ENCODE measurements at places on chromosomes 11 and 22.
A peak's percentile ranks its signal among the peaks of the same experiment; 100 is the strongest.

- no peaks in the 10 kb centered on the region for H3K36me3 ChIP-seq
- no peak overlapping the region for H3K27ac ChIP-seq
- no peaks in the 10 kb centered on the region for H3K27me3 ChIP-seq
- H3K4me3 ChIP-seq = no peak overlapping the region
- no peak for DNase-seq
These were observed 88.2 kb upstream of the BLID start for GRCh38 chr11:122204206-122204605.

GRCh38 chr11:94910270-94910669 lies 63.1 kb downstream of the CWC15 start:
- DNase-seq = no peak
- H3K27ac ChIP-seq = no peak overlapping the region
- no peaks in the 10 kb centered on the region for H3K27me3 ChIP-seq
- H3K4me3 ChIP-seq = no peak overlapping the region
- no peaks in the 10 kb centered on the region for H3K4me1 ChIP-seq
- no peaks in the 10 kb centered on the region for H3K36me3 ChIP-seq

GRCh38 chr22:27601195-27601594 lies 200.4 kb downstream of the MN1 start:
- no peaks in the 10 kb centered on the region for H3K27me3 ChIP-seq
- no peak overlapping the region for H3K27ac ChIP-seq
- H3K4me3 ChIP-seq = no peak overlapping the region
- no peak for DNase-seq
- H3K4me1 ChIP-seq = no peaks in the 10 kb centered on the region

- no peaks in the 10 kb centered on the region for H3K36me3 ChIP-seq
- H3K27me3 ChIP-seq = no peaks in the 10 kb centered on the region
- H3K4me1 ChIP-seq = no peaks in the 10 kb centered on the region
- DNase-seq = no peak
- H3K4me3 ChIP-seq = no peak overlapping the region
- H3K27ac ChIP-seq = no peak overlapping the region
These were observed 27.4 kb upstream of the GRIA4 start for GRCh38 chr11:105582497-105582896.

DNA sequence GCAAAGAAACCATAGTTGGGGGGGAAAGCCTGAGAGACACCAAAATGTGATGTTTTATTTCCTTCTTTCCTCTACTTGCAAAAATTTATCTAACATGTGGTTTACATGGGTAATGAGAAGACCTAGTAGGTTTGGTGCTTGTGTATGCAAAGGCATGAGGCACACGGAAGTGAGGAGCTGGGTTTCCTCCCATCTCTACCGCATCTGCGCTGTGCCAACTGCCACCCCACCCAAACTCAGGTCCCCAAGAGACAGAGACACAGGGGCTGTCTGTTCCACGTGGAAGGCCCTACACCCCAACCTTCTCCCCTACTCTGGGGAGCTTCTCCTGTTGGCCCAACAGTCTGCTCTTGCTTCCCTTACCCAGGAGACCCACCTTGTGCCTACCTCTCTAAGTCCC lies 4.8 kb downstream of the RTL6 start:
- H3K4me3 ChIP-seq = peak overlapping the region; percentile 8
- H3K27me3 ChIP-seq = no peaks in the 10 kb centered on the region
- H3K4me1 ChIP-seq = peaks cover 36% of the 10 kb centered on the region
- no peaks in the 10 kb centered on the region for H3K36me3 ChIP-seq
- no peak overlapping the region for H3K27ac ChIP-seq
- DNase-seq = no peak

- DNase-seq = no peak
- no peak overlapping the region for H3K4me3 ChIP-seq
- H3K36me3 ChIP-seq = no peaks in the 10 kb centered on the region
- no peaks in the 10 kb centered on the region for H3K27me3 ChIP-seq
These were observed 13.1 kb downstream of the USH1C start for GRCh38 chr11:17531071-17531600.

DNA sequence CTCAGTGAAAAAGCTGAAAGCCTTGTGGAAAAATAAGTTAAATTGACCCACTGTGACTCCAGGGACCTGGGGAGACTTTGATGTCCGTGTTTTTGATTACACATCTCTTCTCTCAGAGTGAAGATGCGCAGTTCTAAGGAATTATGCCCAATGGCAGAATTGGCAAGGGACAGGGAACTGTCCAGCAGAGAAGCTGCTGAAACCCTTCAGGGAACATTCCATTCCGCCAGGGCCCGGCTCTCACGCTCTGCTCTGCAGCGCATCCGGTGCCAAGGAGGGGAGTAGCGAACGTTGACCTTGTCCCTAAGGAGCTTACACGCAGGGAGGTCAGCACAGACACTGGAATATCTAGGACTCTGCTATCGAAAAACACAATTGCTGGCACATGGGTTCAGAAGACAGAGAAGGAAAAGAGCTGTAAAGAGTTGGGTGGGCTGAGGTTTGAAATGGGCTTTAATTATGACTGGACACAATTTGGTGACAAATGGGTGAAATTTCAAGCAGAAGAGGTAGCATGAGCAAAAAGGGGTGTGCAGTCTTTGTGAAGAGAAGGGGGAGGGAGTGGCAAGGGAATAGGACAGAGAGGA lies 64.5 kb upstream of the B3GAT1 start:
- H3K4me3 ChIP-seq = no peak overlapping the region
- no peaks in the 10 kb centered on the region for H3K27me3 ChIP-seq
- no peaks in the 10 kb centered on the region for H3K36me3 ChIP-seq
- H3K27ac ChIP-seq = no peak overlapping the region
- DNase-seq = no peak

GRCh38 chr22:31520051-31520450 lies 23.7 kb downstream of the SFI1 start:
- H3K4me3 ChIP-seq = no peak overlapping the region
- H3K27ac ChIP-seq = no peak overlapping the region
- H3K4me1 ChIP-seq = peaks cover 8% of the 10 kb centered on the region
- no peak for DNase-seq
- no peaks in the 10 kb centered on the region for H3K27me3 ChIP-seq
- H3K36me3 ChIP-seq = peaks cover 36% of the 10 kb centered on the region

DNA sequence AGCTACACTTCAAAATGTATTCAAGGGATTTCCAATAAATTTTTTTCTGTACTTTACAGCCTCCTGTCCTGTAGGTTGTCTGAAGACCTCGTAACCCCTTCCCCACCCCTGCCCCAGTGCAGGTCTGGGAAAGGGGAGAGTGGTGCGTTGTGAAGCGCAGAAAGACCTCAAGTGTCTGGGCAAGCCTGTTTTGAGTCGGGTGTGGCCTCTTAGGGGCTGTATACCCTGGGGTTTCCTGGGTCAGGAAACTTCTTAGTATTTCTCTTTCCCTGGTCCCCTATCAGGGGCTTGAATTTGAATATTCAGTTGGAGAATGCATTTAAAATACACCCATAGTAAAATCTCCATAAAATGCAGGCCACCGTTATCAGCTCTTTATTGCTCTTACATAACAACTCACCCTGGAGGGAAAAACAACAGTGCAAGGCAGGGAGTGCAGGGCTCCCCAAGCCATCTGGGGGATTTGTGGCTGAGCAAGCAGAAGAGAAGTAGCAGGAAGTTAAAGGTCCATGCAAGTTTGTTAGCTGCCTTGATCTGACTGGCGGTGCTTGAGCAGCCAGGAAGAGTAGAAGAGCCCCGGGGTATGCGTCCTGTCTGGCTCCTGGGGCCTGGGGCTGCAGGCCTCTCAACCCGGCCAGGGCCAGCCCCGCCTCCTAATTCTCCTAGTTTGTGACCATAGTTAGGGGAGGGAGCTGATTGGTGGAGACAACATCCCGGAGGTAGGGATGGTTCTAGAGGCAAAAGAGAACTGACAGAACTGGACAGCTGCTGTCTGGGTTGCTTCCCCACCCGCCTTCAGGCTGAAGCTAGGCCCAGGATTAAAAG lies 25.7 kb downstream of the ARHGAP1 start:
- no peak overlapping the region for H3K4me3 ChIP-seq
- H3K27ac ChIP-seq = peak overlapping the region; percentile 63
- H3K27me3 ChIP-seq = no peaks in the 10 kb centered on the region
- H3K36me3 ChIP-seq = peaks cover 2% of the 10 kb centered on the region

GRCh38 chr11:57217053-57217452 lies 20.0 kb downstream of the APLNR start:
- no peaks in the 10 kb centered on the region for H3K4me1 ChIP-seq
- no peak for DNase-seq
- no peak overlapping the region for H3K4me3 ChIP-seq
- no peaks in the 10 kb centered on the region for H3K36me3 ChIP-seq

- no peaks in the 10 kb centered on the region for H3K4me1 ChIP-seq
- DNase-seq = no peak
- H3K27ac ChIP-seq = no peak overlapping the region
- H3K36me3 ChIP-seq = no peaks in the 10 kb centered on the region
- no peaks in the 10 kb centered on the region for H3K27me3 ChIP-seq
- H3K4me3 ChIP-seq = no peak overlapping the region
These were observed 738.7 kb upstream of the ANO3 start for GRCh38 chr11:25593221-25593620.

- no peaks in the 10 kb centered on the region for H3K27me3 ChIP-seq
- DNase-seq = no peak
- no peak overlapping the region for H3K4me3 ChIP-seq
- H3K27ac ChIP-seq = no peak overlapping the region
- H3K36me3 ChIP-seq = no peaks in the 10 kb centered on the region
These were observed 528.1 kb downstream of the MN1 start for GRCh38 chr22:27273436-27273835.

- H3K27me3 ChIP-seq = no peaks in the 10 kb centered on the region
- DNase-seq = no peak
- no peaks in the 10 kb centered on the region for H3K4me1 ChIP-seq
These were observed 10.1 kb upstream of the MPZL2 start for GRCh38 chr11:118274186-118274585.

DNA sequence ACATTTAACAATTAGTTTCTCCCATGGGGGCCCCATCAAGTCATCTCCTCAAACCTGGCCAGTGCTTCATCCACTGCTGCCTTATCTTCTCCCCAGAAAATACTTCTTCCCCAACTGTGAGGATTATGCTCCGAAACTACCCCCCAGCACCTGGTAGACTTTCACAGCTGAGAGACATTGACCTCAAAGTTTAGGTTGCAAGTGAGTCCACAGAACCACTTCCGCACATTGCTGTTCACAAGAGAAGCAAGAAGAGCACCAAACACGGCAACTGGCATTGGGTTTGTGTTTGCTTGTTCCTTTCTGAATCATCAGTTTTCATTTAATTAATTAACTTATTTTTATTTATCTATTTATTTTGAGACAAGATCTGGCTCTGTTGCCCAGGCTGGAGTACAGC lies 6.1 kb downstream of the MCHR1 start:
- H3K27me3 ChIP-seq = no peaks in the 10 kb centered on the region
- no peaks in the 10 kb centered on the region for H3K36me3 ChIP-seq
- peak overlapping the region; percentile 60 for H3K4me3 ChIP-seq
- H3K4me1 ChIP-seq = no peaks in the 10 kb centered on the region
- DNase-seq = no peak

DNA sequence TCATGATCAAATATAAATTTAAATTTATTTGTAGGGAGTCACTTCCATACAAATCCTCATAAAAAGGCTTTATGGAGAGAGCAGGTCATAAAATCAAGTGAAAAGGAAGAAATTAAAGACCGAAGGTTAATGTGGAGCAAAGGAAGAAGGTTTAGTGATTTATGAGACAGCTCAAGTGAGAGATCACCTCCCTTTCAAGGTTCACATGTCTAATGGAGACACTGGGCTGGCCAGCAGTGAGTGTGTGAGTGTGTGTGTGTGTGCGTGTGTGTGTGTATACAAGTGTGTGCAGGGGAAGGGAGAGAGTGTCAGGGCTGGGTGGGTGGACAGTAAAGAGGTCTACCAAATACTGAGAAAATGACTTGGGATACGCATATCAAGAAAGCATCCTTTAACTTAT lies 251.2 kb downstream of the FAT3 start:
- no peak overlapping the region for H3K4me3 ChIP-seq
- no peaks in the 10 kb centered on the region for H3K36me3 ChIP-seq
- no peak for DNase-seq
- no peaks in the 10 kb centered on the region for H3K4me1 ChIP-seq
- H3K27me3 ChIP-seq = no peaks in the 10 kb centered on the region
- H3K27ac ChIP-seq = no peak overlapping the region

DNA sequence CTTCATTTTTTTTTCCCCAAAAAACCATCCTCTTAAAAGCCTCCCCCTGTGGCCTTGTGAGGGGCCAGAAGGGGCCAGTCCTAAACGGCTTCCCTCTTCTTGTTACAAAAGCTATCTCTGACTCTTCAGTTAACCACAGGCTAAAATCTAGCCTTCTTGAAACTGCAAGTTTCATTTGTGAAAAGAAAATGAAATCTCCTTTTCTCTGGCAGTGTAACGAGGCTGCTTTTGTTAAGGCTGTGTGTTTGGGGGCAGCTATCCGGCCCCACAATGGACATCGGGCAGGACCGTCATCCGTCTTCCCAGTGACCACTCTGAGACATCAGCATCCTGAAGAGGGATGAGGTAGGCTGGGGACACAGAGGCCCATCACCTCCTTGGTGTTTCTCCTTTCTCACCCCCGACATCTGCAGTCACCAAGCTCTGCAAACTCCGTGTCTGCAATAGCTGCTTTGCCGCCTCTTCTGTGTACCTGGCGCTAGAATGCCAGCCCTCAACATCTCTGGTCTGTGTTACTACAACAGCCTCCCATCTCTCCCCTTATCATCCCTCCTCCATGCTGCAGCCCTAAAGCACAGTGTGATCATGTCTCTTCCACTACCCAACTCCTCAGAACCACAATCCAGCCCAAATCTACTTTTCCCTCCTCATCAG lies 94.0 kb downstream of the RCN1 start:
- H3K36me3 ChIP-seq = no peaks in the 10 kb centered on the region
- DNase-seq = no peak
- peaks cover 5% of the 10 kb centered on the region for H3K27me3 ChIP-seq
- no peak overlapping the region for H3K4me3 ChIP-seq
- H3K27ac ChIP-seq = no peak overlapping the region

DNA sequence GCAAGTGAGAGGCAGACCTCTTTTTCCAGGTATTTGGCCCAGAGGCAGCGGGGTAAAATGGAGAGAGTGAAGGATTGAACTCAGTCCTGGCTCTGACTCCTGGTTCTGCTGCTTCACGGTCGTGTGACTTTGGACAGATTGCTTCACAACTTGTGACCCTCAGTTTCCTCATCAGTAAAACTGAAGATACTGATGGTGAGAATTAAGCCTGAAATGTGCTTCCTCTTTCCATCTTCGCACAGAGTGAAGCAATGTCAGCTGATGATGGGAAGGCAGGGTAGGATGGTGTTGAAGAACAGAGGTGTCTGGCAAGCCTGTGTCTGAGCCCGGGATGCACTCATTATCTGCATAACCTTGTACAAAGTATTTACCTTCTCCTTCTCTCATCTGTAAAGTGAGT lies 59.0 kb downstream of the UBASH3B start:
- no peaks in the 10 kb centered on the region for H3K36me3 ChIP-seq
- peaks cover 10% of the 10 kb centered on the region for H3K4me1 ChIP-seq
- H3K27me3 ChIP-seq = no peaks in the 10 kb centered on the region

- no peak for DNase-seq
- H3K27me3 ChIP-seq = no peaks in the 10 kb centered on the region
- H3K4me3 ChIP-seq = no peak overlapping the region
These were observed 37.6 kb downstream of the ZNRF3 start for GRCh38 chr22:28920757-28921584.

Data from naive thymus-derived CD4-positive, alpha-beta T cell (primary cell).